NB4 (cell line): ENCODE measurements at places on chromosomes 11 and 22.

DNA sequence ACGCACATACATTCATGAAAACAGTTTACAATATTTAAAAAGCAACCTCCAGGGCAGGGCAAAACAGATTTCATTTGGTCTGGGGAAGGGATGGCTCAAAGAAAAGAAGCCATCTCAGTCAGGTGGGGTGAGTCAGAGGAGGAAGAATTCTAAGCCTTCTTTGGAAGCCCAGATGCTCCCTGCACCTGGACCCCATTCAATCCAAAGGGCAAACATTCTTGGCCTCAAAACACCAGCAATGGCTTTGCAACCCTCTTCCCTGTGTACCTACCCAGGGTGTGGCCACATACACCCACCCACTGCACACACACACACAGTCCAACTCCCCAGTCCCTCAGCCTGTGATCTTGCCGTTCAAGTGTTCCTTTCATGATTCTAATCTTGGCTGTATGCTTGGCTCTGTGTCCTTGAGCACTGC lies 2.0 kb downstream of the KCNE3 start:
- no peak for DNase-seq

GRCh38 chr22:46047841-46048595 lies 71.1 kb upstream of the WNT7B start:
- peak; percentile 58 for DNase-seq

- no peak for DNase-seq
Observed at GRCh38 chr22:42180349-42180842, 49.8 kb upstream of the CYP2D6 start.

- DNase-seq, result peak; percentile 81
Observed at GRCh38 chr11:126355926-126356897, 726 bp downstream of the ST3GAL4 start.

DNA sequence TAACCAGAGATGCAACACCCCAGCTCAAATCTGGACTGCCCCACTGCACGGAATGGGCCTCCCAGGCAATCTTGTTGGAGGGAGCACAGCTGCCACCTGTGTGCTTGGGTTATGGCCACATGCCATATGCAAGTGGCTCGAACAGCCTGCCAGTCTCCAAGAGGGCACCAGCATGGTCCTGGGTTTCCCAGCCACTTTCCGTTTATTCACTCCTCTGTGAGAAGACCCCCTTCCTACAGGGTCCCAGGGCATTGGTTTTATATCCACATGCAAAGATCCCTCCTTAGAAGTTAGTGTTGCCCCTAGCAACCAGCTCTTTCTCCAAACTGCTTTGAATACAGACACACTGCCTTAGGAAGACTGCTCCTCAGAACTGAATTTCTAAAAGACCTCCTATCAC lies 487.8 kb downstream of the BUD13 start:
- no peak for DNase-seq

- peak; percentile 38 for DNase-seq
Observed at GRCh38 chr22:44702479-44703198, 635 bp downstream of the PRR5 start.

DNA sequence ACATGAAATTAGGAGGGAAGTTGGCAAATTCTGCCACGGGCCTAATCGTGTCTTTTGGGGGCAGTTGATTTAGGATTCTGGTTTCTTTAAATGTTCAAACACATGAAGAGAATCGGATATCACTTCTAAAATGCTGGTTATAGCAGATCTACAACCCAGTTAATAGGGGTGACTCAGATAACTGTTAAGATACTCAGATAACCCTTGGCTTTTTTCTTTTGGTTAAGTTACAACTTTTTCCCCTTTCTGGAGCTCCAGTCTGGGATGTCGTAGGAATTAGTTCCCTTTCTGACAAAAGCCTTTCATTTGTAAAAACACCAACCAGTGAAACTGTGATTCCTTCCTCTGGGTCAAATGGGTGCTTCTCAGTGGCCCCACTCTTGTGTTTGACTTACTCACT lies 976 bp downstream of the DEPDC7 start:
- peak; percentile 22 for DNase-seq

DNA sequence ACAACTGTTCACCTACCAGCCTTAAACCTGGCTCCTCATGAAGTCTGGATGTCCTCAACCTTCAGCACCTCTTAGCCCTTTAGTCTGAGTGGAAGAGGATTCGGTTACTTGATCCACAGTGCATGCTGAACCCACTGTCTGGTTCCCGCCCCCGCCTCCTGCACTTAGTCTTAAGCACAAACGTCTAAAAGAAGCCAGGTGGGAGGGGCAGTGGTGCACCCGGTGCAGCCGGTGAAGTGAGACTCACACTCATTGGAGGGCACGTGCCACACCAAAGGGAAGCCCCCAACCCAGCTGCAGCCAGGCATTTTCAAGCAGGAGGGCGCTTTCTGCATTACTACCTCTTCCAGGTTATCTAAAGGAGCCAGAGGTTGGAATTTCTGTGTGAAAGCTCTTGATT lies 146.8 kb downstream of the COMMD9 start:
- no peak for DNase-seq

DNA sequence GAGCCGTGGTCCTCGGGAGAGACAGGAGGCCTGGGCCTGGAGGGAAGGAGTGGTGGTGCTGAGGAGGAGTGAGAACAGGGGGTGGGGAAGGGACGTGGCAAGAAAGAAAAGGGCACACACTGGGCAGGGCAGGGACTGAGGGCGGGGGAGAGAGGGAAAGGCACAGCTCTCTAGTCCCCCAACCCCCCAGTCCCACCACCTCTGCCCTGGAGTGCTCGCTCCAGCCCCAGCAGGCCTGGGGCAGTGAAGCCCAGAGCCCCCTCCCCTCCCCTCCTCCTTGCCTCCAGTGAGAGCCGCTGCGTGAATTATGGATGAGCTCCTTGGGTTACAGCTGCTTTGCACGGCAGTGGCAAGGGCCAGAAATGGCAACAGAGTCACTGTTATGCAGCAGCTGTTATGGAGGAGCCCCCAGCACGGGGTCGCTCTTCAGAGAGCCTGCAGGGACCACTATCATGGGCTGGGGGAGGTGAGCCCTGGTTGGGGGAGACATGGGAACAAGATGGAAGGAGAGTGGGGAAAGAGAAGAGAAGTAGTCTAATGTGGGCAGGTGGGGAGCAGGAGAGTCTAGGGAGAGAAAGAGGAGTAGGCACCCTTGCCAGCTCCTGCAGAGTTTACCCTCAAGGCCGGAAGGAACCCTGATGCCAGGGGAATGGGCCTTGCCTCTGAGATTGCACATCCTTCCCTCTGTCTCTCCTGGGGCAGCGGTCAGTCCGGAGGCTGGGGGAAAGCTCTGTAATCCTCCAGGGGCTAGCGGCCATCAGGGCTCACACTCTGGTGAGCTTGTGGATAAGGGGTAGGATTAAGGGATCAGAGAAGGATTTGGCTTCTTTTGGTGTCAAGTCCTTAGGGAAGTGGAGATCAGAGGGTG lies 3.6 kb downstream of the RTN4RL2 start:
- no peak for DNase-seq

DNA sequence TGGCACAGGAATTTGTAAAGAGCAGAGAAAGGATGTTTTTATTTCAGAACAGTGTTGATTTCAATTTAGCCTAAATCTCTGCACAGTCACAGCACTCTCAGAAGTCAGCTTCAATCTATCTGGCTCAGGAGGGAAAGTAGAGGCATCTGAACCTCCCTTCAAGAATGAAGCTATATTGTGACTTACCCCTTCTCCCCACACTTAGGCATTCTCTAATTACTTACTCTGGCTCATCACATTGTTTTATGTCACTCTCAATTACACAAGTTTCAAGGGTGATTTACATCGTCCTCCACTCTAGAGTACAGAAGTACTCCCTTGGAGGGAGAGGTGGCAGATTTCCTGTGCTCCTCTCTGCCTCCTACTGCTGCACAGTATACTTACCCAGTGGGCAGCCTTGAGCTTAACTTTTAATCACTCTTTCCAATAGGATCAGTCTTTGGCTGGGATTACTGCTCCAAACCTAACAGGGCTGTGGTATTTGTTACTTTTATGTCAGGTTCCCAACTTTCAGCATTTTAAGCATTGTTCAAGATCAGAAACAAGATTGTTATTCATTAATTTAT lies 211.4 kb downstream of the AASDHPPT start:
- DNase-seq, result no peak

- DNase-seq, result no peak
Observed at GRCh38 chr11:129382583-129382982, 6.9 kb downstream of the BARX2 start.

DNA sequence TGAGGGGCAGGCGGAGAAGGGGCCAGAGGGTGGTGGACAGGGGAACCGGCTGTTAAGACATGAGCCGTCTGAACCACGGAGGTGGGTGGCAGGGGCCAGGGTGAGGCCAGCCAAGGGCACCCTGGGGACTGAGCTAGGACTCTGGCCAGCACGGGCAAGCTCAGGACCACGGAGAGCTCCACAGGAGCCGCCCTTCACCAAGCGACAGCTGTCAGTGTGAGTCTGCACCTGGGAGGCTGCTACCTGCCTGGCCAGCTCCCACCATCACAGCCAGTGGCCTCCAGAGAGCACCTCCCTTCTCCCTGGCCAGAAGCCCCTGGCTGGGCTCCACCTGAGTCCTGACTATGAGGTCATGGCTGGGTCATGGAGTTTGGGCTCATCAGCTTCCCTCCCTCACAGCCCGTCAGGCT lies 21.6 kb downstream of the MGAT3 start:
- peak; percentile 42 for DNase-seq

- DNase-seq, result no peak
Observed at GRCh38 chr22:40368836-40369235, 1.6 kb upstream of the SGSM3 start.

DNA sequence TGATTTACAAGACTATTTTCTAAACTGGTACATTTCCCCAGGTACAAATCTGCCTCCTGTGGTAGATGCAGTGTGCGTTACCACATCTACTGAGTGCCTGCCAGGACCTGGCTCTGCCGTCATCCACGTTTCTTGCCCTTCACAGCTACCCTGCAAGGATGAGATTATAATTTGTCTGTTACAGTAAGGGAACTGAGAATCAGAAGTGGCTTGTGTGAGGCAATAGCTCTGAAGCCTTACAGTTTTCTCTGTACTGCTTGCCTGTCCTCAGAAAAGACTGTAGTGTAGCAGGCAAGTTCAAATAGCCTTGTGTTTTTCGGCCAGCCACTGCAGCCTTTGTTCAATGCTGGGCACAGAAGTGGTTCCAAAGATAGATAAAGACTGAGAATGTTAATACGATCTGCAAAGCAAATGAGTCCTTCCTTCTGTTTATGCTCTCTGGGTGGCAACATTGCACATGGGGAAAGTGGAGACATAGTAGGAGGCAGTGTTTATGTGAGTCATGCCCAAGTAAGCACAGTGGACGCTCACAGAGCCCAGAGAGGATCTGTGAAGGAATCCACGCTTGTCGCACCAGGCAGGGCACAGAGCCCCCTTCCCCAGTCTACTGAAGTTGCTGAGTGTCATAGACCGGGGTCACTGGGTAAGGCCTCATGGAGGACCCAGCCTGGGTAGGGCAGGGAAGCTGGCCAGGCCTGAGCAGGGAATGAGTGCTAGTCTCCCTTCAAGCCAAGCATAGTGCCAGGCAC lies 49.1 kb downstream of the MICAL2 start:
- DNase-seq, result peak; percentile 82

DNA sequence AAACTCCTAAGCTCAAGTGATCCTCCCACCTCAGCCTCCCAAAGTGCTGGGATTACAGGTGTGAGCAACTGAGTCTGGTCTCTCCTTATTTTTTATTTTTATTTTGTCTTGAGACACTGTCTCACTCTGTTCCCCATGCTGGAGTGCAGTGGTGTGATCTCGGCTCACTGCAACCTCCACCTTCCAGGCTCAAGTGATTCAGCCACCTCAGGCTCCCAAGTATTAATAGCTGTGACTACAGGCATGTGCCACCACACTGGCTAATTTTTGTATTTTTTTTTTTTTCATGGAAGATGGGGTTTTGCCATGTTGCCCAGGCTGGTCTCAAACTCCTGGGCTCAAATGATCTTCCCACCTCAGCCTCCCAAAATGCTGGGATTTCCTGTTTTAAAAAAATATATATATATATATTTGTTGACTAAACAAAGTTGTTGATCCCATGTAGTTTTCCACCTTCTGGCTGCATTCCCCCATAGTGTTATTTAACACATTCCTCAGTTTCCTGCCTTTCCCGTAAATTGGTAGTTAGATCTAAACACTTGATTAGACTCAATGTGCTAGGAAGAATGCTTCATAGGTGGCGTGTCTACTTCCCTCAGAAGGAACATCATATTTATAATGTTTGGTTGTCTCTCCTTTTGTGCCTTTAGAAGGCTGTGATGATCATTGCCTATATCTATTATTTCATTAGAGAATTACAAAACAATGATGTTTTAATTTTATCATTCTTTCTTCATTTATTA lies 38.8 kb downstream of the LRRC32 start:
- DNase-seq, result no peak

- peak; percentile 48 for DNase-seq
Observed at GRCh38 chr22:39266398-39267030, 21.7 kb upstream of the PDGFB start.

DNA sequence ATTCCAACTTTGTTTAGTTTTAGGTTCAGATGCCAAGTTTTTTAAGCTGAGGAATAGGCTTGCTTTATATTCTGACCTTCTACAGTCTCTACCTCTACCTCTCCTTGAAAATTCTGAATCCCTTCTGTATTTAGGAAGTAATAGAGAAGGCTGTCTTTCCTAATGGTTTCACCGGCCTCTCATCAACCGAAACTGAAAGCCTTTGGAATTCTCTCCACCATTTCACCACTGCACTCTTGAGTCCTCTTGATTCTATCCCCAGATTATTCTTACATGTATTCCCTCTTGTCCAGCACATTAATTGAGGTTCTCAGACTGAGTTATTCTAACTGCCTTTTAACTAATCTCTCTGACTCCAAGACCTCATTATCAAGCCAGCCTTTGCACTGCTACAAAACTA lies 67.7 kb upstream of the PICALM start:
- no peak for DNase-seq

GRCh38 chr11:114181752-114182151 lies 114.4 kb upstream of the NNMT start:
- DNase-seq, result no peak

DNA sequence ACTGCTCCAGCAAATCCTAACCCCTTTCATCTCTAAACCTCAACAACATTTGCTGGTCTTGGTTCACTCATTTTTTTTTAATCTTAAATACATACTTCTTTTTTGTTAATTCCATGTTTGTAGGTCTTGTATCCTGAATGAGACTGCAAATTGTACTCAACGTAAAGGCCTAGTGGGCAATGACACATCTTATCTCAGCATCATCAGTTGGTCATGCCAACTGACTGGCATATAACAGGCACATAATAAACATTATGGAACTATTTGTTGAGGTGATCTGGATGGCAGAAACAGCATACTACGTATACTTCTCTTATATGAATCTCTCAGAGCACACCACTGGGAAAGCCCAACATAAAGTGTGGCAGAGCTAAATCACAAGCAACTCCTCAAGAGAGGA lies 116.7 kb downstream of the RBFOX2 start:
- no peak for DNase-seq

DNA sequence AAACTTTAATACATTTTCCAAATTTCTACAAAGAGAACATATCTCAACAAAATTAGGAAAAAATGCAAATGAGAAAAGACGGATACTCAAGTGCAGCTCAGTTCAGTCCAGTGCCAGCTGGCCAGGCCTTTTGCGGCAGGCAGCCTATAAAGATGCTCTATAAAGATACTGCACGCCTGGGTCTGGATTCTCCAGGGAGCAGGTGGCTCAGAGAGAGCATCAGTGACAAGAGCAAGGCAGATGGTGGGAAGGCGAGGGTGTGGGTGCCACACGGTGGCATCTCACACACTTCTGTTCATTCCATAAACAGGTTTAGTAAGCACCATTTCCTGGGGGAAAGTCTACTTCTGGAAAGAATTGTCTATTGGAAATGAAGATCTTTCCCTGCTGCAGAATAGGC lies 18.1 kb upstream of the SCN3B start:
- DNase-seq, result no peak

GRCh38 chr11:118142809-118143208 lies 9.8 kb downstream of the SCN4B start:
- peak; percentile 84 for DNase-seq
